A172 (cell line): ENCODE measurements at places on chromosomes 2 and 18. TPM values are rescaled to one million over a fixed set of nuclear protein-coding genes. Genes with fewer than 3 reads are reported as not detected.

CAB39 gene
- total RNA-seq: 49.8 and 51.9 TPM in 2 replicates

ZFP36L2 gene
- 0.55 and 1.4 TPM in 2 replicates for total RNA-seq

RGPD3 gene
- total RNA-seq: 0.21 and 0.36 TPM in 2 replicates

CTLA4 gene
- total RNA-seq: not detected in 2 replicates

UGT1A4 gene
- not detected in 2 replicates for total RNA-seq

CNRIP1 gene
- total RNA-seq: 11.4 and 13.1 TPM in 2 replicates

TGOLN2 gene
- 114 and 120 TPM in 2 replicates for total RNA-seq

TSPYL6 gene
- total RNA-seq: not detected in 2 replicates

NT5DC4 gene
- total RNA-seq: 0.26 TPM in 1 of 2 replicates, not detected in the other

SLC4A5 gene
- total RNA-seq: 0.07 TPM in 1 of 2 replicates, not detected in the other

NEMP2 gene
- 7.4 and 19.8 TPM in 2 replicates for total RNA-seq
